ENCODE measurements at places on chromosomes 7 and 10.

DNA sequence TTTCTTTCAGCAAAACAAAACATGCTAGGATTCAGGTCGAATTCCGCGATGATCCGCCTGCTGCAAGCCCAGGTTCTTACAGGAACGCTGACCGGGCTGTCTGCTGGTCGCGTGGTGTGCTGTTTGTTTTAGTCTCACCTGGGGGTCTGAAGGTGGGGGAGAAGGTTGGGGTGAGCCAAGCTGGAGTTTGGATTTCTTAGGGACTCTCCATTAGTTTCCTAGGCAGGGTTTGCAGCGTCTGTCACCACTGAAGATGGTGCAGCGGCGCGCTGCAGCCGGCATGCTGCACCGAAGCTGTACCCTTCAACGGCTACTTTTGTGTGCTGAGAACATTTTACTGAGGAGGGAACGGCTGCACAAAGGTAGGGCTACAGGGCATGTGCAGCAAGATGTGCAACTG lies 48.7 kb downstream of the GCC1 start:
- no peak for DNase-seq

GRCh38 chr10:124997771-124998623 lies 56.1 kb downstream of the ZRANB1 start:
- no peak for DNase-seq

GRCh38 chr7:128986609-128987008 lies 48.9 kb downstream of the IRF5 start:
- DNase-seq = no peak

DNA sequence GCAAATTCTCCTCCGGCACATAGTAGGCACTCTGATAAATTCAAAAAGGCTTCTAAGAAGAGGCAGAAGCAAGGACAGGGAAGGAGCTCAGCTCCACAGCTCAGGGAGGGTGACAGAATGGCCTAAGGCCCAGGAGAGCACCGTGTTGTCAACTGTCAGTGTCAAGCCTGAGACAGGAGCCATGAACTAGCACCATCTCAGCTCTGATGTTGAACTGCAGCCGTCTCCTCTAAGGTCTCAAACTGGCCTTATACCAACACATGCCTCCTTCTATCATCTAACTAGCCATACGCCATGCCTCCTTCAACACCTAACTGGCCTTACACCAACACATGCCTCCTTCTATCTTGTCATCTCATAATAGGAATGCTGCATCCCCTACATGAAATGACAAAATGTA lies 73.0 kb downstream of the IGF2BP3 start:
- DNase-seq = no peak

GRCh38 chr7:142153400-142153799 lies 41.9 kb downstream of the MGAM2 start:
- peak; percentile 11 for DNase-seq

GRCh38 chr10:97537186-97537869 lies 35.3 kb upstream of the ANKRD2 start:
- DNase-seq = no peak

- no peak for DNase-seq
Observed at GRCh38 chr10:15528859-15529239, 157.8 kb upstream of the FAM171A1 start.

DNA sequence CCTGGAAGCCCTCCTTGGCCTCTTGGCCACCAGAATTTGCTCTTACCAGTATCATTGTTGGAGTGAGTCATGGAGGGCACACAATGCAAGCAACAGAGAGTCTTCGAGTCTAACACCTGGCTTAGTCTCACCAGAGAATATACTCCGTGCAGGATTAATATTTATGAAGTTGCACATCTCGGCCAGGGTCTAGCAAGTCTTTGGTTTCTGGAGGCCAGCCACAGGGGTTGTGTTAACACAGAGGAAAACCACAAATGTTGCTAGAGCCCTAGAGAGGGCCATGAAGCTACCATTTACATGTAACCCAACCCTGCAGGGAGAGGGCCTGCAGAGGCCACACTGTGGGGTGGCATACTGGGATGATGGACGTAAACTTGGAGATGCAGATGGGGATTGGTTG lies 71.8 kb downstream of the MTPN start:
- no peak for DNase-seq

- no peak for DNase-seq
Observed at GRCh38 chr10:113753020-113753692, 1.7 kb downstream of the PLEKHS1 start.
